Heart right ventricle (tissue), 16 donors: ENCODE measurements at places on chromosomes 1 and 21. TPM values are rescaled to one million over a fixed set of nuclear protein-coding genes. Genes with fewer than 3 reads are reported as not detected.
A peak's percentile ranks its signal among the peaks of the same experiment; 100 is the strongest.

NBPF9 gene
- 5.0 TPM for total RNA-seq

DNA sequence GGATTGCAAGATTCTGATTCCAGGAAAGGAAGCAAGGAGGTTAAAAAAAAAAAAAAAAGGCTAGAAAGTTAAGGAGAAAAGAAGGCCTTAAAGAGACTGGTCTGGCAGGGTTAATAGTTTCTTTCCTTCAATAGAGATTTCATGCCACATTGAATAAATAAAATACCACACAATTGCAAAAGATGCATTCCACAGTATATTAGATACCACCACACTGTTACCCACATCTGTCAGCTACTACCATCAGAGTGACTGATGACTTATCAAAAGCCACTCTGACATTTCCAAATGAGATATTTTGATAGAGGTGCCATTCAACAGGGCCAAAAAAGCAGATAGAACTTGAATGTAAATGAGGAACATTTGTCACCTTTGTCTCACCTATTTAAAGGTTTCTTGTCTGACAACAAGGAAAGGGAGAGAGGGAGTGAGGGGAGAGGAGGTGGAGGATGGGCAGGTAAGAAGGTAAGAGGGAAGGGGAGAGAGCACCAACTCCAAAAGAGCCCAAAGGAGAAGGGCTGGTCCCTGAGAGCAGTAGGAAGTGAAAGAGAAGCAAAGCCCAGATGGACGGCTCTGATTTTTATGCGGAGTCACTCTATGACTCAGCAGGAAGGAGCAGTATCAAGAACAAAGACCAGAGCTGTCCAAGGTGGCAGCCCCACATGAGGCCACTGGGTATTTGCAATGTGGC is 38.3 kb downstream of the LRRN2 start:
- DNase-seq: peak; percentile 29

- no peak for DNase-seq
Measured at GRCh38 chr1:238953448-238954010, 432.8 kb upstream of the CHRM3 start.

DNA sequence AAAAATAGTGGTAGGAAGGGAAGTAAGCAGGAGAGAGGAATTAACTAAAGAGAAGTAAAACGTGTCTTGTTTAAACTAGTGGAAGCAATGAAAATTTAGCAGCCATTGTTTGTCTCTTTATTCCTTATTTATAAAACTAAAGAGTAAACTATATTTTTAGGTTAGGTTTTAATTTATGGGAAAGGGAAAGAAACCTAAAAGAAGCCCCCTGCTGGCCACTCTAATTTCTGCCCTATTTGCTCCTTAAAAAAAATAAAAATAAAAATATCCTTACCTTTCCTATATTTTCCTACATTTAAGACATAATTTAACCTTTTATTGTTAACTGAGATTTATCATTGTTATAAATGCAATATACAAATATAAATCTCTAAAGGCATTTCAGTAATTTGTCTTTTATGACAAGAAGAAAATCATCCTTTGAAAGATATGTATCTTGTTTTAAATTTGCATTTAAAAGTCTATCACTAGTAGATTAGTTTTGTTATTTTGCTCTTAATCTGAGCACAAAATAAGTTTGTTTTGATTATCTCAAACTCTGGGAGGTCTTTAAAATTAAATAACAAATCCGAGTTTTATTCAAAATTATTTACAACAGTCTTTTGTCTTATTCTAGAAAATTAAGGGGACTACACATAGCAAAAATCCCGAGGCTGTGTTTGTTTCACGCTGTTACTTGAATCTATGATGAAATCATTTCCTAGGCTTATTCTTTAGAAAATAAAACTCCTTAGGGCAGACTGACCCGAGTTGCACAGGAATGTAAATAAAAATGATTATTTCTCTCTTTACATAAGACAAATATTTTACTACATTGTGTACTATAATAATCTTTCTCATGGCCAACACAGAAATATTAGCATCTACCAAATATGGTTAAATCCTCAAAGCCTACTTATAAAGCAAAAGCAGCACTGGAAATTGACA is 201.7 kb downstream of the NRIP1 start:
- no peak for DNase-seq

BLACAT1 gene
- total RNA-seq: not detected

DNA sequence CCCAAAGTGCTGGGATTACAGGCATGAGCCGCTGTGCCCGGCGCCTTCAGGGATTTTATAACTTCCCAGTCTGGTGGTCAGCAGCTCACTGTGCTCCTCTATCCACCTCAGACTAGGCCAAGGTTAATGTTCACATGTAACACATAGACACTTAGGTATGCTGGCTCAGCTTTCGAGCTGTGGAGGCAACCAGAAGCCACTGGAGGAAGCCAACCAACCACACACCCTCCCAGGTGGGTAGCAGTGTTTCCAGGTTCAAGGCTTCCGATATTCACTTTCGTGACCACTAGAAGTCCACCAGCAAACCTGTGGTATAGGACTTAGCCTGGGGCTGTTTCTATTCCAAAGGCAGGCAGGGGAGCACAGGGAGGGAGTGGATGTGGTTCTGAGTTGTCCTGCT is 255.9 kb upstream of the KIAA0040 start:
- no peak for DNase-seq

S100A7A gene
- total RNA-seq: not detected

DNA sequence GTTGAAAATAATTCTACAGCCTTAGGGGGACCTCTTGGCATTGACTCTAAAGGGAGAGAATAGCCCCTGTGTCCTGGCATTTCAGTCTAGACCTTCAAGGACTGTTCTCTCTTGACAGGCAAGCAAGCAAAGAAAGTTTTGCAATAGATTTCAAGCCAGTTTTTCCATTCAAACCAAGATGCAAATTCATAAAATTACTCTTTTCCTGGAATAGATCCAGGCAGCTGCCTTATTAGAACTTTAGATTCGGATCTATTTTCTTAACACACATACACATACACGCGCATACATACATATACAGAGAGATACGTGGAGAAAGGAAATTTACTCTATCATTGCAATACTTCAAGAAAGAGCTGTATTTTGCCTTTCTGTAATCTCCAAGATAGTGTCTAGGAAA is 129.4 kb downstream of the EDEM3 start:
- no peak for DNase-seq

DNA sequence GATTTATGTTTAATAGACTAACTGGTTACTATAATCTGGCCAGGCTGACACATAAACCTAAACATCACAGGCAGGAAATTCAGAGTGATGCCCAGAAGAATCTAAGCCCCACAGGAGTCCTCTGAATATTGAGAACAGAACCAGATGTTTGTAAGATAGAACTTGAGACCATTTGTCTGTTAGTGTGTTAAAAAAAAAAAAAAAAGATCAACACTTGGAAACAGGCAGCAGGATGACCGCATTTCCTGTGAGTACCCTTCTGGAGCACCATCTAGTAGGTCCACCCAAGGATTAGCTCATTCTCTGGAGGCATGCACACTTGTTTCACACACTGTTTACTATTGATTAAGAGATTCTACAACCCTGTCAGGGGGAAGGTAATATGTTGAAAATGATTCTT is 111.4 kb upstream of the VANGL1 start:
- DNase-seq: no peak

GRCh38 chr1:201455098-201455497 is 13.9 kb downstream of the PHLDA3 start:
- no peak for DNase-seq

DNA sequence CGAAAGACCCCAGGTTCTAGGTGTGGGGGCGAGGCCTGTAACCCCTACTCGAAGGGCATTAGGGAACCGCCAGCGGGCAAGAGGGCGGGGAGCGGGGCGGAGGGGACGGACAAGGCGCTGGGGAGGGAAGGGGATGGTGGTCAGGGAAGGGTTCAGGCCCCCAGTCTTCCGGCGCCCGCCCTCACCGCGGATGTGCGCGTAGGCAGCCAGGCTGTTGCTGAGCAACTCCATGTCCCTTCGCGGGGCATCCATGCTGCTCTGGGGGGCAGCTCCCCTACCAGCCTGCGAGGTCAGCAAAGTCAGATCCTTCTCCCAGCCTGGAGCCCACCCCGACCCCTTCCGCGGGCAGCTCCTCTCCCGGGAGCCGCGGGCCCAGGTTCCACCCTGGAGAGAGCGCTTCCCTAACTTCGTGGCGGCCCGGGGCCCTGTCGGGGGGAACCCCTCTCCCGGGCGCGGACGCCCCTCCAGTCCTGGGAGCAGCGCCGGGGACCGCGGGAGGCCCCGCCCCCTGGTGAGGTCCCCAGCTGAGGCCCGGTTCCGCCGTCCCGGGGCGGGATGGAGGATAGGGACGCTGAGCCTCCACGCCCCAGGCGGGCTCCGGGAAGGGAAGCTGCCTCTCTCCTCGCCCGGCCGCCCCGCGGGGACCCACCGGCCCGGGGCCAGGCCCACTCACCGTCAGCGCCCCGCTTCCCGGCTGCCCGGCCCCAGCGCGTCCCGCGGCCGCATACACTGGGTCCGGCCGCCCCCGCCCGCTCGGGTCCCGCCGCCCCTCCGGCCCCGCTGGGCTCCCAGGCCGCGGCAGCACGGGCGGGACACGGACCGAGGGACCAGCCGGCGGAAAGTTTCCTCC is 434 bp downstream of the EVA1B start:
- DNase-seq: peak; percentile 61

- peak; percentile 55 for DNase-seq
Measured at GRCh38 chr21:37257967-37258877, 8.9 kb downstream of the VPS26C start.

- DNase-seq: no peak
Measured at GRCh38 chr1:158691907-158692306, 5.4 kb upstream of the SPTA1 start.

DNA sequence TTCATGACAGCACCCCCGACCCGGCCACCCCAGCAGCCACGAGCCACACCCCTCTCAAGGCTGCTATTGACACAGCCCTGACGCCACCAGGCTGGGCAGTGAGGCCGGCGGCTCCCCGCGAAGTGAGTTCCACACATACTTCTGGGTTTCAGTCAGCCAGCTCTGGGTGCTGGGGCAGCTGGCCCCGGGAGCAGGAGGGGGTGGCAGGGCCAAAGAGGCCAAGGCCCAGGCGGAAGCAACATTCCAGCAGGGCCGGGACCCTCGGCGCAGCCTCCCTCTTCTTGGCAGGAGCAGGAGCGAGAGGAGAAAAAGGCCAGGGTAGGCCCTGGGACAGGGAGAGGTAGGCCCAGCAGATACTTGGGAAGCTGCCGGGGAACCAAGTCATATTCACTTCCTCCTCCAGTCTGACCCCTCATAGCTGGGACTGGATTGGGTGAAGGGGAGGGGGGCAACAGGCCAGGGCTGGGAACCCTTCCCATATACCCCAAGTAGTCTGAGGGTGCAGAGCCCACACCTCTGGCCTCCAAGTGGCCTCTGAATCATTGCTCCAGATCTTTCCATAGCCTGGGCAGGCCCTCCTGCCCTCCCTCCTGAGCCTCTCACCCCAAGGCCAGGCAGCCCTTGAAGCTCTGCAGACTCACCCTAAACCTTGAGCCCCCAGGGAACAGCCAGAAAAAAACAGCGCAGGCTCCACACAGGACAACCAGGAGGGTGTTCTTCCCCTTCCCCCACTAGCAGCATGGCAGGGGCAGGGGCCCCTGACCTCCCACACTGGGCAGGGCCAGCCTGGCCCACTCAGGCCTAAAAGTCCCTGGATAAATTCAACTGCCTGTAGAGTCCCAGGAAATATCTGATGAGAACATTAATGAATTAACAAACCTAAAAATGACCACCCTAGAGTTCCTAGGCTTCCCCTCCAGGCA is 5.7 kb downstream of the HSPG2 start:
- peak; percentile 71 for DNase-seq

- DNase-seq: no peak
Measured at GRCh38 chr1:201517631-201518030, 10.7 kb upstream of the CSRP1 start.

- no peak for DNase-seq
Measured at GRCh38 chr1:45973121-45973520, 159.3 kb downstream of the PIK3R3 start.

GRCh38 chr1:200029822-200030152 is 2.3 kb downstream of the NR5A2 start:
- no peak for DNase-seq

- no peak for DNase-seq
Measured at GRCh38 chr21:39763272-39763970, 18.4 kb downstream of the IGSF5 start.

- no peak for DNase-seq
Measured at GRCh38 chr1:198086051-198086745, 70.6 kb upstream of the NEK7 start.

DNA sequence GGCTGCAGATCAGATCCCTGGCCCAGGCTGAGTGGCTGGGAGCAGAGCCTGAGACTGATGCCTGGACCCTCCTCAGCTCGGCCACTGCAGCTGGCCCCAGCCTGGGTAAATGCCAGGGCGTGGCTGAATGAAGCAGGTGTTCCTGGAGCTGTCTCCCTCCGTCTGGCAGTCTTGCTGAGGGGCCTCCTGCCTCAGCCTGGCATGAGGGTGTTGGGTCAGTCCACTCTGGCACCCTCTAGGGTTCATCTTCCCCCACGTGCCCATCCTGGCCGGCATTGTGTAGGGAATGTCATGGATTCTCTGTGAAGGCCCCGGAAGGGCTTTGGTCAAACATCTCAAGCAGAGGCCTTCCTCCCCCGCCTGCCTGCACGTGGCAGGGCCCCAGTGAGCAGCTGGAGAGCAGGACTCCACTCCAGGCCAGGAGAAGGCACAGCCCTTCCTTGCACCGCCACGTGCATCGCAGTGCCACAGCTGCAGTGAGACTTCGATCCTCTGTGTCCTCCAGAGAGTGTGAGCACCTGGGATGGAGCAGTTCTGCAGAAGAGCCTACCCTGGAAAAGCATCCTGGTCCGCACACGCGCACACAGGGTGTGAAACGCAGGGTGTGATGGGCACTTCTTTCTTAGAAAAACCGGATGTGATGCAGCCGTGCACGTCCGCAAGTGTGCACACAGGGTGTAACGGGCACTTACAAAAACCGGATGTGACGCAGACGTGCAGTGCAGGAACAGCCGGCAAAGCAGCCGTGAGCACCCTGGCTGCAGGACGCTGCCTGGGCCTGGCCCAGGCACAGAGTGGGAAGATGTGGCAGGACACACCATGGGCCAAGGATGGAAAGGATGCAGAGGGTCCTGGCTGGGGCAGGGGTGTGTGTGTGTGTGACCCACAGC is 4.6 kb upstream of the KRTAP10-4 start:
- DNase-seq: no peak

GRCh38 chr1:226047495-226047894 is 15.0 kb upstream of the H3-3A start:
- no peak for DNase-seq

GRCh38 chr1:245671966-245672767 is 517.4 kb downstream of the KIF26B start:
- DNase-seq: no peak

GRCh38 chr21:33847588-33848248 is 67.9 kb downstream of the ATP5PO start:
- no peak for DNase-seq
